Kidney epithelial cell (primary cell): ENCODE measurements at places on chromosomes 6 and 20.

GRCh38 chr20:33022289-33022688, 9.2 kb upstream of the BPIFB6 start:
- DNase-seq: no peak

DNA sequence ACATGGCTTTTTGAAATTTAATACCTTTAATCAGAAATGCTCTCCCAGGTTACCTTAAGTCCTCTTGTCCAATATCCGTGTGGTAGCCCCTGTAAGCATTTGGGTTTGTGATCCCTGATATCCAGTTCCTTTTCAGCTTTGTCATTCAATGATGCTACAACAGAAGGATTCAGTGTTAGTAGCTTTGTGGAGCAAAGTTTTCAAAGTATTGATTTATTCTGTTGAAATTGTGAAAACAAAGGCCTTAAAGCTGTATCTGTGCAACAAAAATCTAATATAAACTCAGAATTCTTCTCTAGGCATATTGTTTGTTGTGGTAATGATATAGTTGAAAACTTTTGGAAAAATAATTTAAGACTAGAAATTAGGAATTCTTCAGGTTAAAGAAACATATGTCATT, 91.9 kb downstream of the ADGRB3 start:
- no peak for DNase-seq

- no peak for DNase-seq
Observed at GRCh38 chr6:151497905-151498304, 4.1 kb downstream of the CCDC170 start.

GRCh38 chr20:59013031-59013951, 5.9 kb upstream of the TUBB1 start:
- no peak for DNase-seq

GRCh38 chr6:22132656-22133055, 164.2 kb downstream of the PRL start:
- no peak for DNase-seq

GRCh38 chr20:16560661-16561060, 12.6 kb downstream of the KIF16B start:
- DNase-seq: no peak

DNA sequence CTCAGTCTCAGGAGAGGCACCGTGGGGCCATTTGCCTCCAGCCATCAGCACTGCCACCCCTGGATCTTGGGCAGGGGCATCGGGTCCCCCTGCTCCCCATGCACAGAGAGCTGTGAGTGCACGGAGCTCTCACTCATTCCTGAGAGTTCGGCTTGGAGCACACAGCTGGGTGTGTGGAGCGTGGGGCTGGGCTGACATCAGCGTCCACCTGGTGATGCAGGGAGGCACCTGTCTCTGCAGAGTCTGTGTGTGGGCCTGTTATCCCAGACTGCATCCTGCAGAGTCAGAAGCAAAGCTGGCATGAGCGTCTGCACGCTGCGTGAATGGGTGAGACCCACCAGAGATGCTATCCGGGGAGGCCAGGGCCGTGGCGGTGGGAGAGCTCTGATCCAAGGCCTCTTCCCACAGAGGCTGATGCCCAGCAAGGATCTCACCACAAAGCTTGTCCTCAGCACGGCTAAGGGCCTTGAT, 248.8 kb upstream of the AFDN start:
- no peak for DNase-seq

DNA sequence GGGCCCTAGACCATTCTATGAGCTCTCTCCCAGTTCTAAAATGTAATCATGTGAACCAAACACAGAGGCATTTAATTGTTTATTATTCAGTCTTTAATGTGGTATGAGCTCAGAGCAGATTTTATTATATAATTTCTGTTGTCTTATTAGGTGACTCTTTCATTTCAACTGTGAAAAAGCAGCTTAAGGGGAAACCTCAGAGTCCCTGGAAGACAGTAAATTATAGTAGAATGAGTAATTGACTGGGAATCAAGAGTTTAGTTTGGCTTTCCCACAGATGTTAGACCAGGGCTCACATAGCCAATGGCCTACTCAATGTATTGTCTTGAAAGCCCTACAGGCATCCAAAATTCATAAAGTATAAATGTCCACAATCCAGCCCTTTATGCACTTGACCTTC, 390.4 kb upstream of the SLC35B3 start:
- DNase-seq: no peak

GRCh38 chr6:16438718-16439591, 200.6 kb downstream of the GMPR start:
- no peak for DNase-seq

DNA sequence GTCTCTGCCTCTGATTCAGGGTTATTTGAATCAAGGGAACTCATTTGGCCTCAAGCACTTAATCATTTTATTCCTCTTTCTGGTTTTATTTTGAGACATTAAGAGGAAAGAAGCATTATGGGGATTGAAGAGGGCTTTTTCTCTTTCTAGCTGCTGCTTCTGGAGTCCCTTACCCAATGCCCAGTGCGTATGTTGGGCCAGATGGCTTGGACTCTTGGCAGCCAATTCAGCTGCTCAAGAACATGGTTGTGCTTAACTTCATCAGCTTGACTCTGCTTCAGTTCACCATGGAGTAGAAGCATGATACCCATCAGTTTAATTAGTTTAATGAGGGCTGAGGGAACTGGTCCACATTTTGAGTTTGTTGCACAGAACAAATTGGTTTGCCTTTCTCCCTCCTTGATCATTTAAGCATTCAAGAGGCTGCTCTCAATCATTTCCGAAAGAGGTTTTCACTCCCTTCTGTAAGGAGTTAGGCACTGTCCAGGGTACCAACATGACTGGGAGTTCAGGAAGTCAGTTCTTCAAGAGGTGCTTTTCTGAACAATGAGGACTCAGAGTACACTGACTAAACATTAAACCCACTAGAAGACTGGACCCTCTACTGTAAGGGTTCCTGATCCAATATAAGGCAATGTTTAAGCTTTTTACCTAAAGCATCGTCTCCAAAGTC, 14.6 kb downstream of the PDYN start:
- DNase-seq: no peak

- no peak for DNase-seq
Observed at GRCh38 chr6:153511896-153512496, 380.9 kb upstream of the RGS17 start.

- no peak for DNase-seq
Observed at GRCh38 chr20:51758978-51759544, 9.1 kb downstream of the ATP9A start.

GRCh38 chr6:157172830-157173536, 150.3 kb downstream of the TMEM242 start:
- DNase-seq: no peak

DNA sequence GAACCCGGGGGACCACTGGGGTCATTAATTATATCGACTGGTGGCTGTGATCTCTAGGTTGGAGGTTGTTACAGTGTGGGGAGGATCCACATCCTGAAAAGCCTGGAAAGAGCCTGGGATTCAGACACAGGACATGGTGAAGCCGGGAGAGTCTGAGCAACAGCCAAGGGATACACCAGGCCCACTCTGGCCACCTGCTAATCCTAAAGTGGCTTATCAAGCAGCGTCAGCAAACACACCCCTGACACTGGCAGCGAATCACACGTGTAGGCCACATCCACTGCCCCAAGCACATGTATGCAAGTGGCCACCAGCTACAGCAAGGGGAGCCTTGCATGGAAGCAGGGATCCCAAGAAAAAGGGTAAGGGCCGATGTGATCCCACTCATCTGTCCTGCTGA, 41.0 kb downstream of the GFOD1 start:
- no peak for DNase-seq

GRCh38 chr6:71879016-71879415, 7.3 kb upstream of the RIMS1 start:
- DNase-seq: no peak

GRCh38 chr6:166673309-166673708, 46.3 kb upstream of the RPS6KA2 start:
- no peak for DNase-seq

DNA sequence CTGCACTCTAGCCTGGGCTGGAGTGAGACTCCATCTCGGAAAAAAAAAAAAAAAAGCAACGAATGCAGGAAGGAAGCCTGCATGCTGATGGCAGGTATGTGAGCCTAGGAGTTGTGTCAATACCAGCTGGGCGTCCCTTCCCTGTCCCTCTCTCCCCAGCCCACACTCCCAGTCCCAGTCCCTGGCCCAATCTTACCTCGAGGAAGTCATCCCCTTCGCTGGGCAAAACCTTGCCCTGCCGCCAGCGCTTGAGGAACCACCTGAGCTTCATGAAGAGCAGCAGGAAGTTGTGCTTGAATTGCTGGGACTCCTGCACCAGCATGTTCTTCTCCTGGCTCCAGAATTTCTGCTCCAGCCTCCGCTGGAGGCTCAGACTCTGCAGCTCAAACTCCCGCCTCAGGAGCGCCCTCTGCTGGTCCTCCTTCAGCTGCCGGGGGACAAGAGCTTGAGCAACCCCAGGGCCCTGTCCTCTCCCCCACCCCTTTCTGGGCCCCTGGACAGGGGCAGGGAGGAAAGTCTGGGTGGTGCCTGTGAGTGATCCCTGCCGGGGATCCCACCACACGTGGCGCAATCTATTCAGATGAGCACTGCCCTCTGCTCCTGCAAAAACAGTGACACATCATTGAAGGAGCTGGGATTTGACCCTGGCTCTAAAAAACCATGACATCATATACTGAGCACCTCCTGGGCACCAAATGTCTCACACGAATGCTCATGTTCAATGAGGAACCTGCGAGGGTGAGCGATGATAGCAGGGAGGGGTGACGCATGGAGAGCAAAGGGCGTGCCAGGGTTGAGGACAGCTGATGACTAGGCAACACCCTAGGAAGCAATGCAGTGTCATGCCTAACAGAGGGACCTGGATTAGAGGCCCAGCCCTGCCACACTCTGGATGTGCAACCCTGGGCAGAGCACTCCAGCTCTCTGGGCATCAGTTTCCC, 35.0 kb upstream of the DSN1 start:
- DNase-seq: peak; percentile 75

GRCh38 chr6:142679907-142680700, 264.9 kb downstream of the HIVEP2 start:
- no peak for DNase-seq

DNA sequence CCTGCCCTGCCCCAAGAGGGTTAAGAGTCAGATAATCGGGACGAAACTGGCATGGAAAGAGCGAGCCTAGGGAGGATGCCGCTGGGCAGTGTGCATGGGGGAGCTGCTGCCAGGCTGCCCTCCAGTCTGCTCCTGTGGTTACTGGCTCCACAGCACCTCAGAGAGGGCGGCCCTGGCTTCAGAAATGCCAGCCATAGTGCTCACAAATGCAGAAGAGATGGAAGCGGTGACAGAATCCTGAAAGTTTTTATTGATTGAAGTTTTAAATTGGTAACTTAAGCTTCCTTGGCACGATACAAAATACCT, 57.9 kb downstream of the VAPB start:
- no peak for DNase-seq

- DNase-seq: peak; percentile 21
Observed at GRCh38 chr20:34872622-34873224, at the start of gene GGT7. TSS of gene GGT7 (minus strand) at chr20:34872856. CDS start at chr20:34872815, 41 bp downstream.

- DNase-seq: no peak
Observed at GRCh38 chr6:159727717-159728445, 575 bp downstream of the WTAP start.

GRCh38 chr20:48965189-48965910, 43.8 kb downstream of the ARFGEF2 start:
- no peak for DNase-seq

GRCh38 chr20:44020406-44021148, 105.9 kb downstream of the TOX2 start:
- no peak for DNase-seq

- DNase-seq: no peak
Observed at GRCh38 chr6:87139236-87139635, 16.1 kb upstream of the ZNF292 start.

DNA sequence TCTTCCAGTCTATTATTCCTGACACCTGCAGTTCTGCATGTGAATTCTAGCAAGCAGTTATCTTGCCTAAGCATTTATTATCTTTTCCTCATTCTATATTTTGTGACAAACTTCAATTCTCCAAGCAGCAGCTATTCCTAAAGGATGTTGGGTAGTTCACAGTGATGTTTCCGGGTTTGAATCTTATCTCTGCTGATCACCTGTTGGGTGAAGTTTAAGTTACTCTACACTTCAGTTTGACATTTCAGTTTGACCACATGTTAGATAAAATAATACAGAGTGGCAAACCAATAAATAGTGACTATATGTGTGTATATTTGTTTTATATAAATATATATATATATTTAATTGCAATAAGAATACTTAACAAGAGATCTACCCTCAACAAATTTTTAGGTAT, 168.6 kb downstream of the ADGRG6 start:
- no peak for DNase-seq

DNA sequence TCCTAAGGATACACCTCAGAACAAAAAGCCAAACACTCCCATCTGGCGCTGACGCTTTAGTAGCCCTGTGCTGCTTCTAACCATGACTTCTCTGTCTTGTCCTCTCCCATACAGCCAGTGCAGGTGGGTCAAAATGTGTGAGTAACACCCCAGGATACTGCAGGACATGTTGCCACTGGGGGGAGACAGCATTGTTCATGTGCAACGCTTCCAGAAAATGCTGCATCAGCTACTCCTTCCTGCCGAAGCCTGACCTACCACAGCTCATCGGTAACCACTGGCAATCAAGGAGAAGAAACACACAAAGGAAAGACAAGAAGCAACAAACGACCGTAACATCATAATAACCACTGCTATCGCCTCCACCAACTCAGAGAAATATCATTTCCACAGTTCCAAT, 1.4 kb downstream of the DEFB132 start:
- DNase-seq: no peak

GRCh38 chr6:148112851-148113319, 229.8 kb upstream of the SASH1 start:
- no peak for DNase-seq

DNA sequence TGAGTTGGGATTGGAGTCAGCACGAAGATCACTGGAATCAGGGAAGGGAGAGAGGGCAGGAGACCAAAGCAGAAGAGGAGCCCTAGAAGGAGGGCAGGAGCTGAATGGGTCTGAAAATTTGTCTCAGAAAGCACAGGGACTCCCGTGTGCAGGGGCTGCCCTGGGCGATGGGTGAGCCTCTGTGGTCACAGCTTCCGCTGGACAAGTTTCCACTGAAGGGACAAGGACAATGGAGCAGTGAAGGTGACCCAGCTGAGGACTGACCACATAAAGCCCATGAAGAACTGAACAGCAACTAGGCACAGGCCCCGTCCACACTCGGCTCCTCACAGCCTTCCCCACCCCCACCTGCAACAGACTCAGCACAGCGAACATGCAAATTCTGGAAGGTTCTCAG, 3.5 kb downstream of the HLA-C start:
- DNase-seq: no peak

DNA sequence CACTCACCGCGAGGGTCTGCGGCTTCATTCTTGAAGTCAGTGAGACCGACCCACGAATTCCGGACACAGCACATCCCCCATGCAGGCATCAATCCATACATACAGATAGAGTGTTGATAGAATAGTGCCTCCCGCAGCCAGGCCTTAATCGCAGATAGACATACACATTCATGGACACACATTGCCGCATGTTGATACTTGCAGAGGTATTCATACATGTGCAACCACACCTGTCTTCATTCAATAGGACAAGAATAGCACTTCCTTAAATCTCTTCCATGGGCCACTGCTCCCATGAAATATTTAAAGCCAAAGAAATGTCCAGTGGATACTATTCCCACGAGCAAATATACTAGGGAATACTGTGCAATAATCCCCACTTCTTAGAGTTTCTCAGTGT, 170.5 kb downstream of the FRK start:
- no peak for DNase-seq

GRCh38 chr6:69901361-69901760, 35.0 kb downstream of the COL19A1 start:
- DNase-seq: no peak
